ENCODE measurements at places on chromosomes 6 and 20.

- DNase-seq = no peak
Observed at GRCh38 chr6:14455876-14456648, 338.5 kb downstream of the CD83 start.

- no peak for DNase-seq
Observed at GRCh38 chr6:14555804-14556203, 438.2 kb downstream of the CD83 start.

GRCh38 chr20:24751551-24751950 lies 197.5 kb upstream of the CST7 start:
- DNase-seq = no peak

- DNase-seq = no peak
Observed at GRCh38 chr6:131321589-131321988, 186.3 kb downstream of the AKAP7 start.

DNA sequence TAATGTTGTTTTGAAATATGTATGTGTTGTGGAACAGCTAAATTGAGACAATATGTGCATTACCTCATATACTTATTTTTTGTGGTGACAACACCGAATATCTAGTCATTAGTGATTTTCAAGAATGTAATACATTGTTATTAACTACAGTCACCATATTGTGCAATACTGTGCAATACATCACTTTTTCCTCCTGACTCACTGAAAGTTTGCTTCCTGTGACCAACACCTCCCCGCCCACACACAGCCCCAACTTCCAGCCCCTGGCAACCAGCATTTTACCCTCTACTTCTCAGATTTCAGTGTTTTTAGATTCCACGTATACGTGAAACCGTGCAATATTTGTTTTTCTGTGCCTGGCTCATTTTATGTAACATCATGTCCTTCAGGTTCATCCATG lies 627.9 kb downstream of the PRKN start:
- DNase-seq = peak; percentile 77

- no peak for DNase-seq
Observed at GRCh38 chr6:110322874-110323242, 35.3 kb downstream of the METTL24 start.

All from activated CD8-positive, alpha-beta T cell treated with anti-CD3 and anti-CD28 coated beads for 36 hours (primary cell).